ENCODE measurements at places on chromosomes 3 and 15. TPM values are rescaled to one million over a fixed set of nuclear protein-coding genes. Genes with fewer than 3 reads are reported as not detected.

DNA sequence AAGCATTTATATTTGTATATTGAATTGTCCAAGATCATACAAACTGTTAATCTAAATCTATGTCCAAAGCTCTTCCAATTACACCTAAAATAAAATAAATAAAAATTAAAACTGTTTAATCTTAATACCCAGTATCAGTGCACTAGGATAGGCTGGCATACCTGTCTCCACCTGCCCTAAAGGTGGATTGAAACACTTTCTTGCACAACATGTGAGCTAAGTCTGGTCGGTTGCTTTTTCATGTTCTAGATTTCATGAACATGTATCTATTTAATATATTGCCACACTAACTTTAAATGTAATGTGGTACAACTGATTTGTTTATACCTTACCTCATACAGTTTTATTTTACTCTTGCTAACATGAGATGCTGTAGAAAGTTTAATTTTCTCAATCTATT, 193.0 kb downstream of the VGLL3 start:
- no peaks in the 10 kb centered on the region for H3K4me1 ChIP-seq
- DNase-seq = no peak
- H3K27ac ChIP-seq = no peak overlapping the region
- H3K4me3 ChIP-seq = no peak overlapping the region
- no peaks in the 10 kb centered on the region for H3K36me3 ChIP-seq

DNA sequence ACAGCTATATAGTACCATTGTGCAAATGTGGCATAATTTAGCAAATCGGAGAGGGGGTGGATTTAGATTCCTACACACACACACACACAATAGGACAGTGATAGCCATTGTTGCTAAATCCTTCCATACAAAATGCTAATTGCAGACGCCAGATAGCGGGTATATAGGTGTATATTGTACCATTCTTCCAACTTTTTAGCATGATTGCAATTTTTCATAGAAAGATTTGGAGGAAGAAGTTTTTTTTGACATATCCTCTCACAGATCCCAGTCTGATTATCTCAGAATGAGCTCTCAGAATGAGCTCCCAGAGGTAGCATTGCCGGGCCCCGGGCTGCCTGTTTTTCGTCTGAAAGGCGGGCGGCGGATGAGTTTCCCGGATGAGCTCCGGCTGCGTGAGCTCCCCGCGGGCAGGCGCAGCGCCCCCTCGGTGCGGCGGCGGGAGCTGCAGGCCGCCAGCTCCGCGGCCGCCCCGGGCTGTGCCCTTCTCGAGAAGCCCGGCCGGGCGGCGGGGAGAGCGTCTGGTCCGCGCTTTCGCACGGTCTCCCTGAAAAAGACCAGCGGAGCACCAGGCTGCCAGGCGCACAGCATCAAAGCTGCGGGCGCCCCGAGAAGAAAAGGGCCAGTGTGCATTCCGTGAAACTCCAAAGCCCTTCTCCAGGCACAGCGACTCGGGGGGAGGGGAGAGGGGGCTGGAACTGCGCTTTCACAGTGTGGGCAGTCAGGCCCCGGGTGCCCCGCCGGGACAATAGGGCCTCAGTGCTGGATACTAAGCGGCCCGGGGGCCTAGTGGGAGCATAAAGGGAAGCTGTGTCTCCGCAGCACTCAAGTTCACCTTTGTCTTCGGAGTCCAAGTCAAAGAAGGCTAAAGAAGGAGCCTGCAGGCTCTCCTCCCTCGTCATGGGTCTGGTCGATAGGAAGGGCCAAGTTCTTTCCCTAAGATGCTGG, 12.0 kb upstream of the SHC4 start:
- no peaks in the 10 kb centered on the region for H3K27me3 ChIP-seq
- H3K36me3 ChIP-seq = no peaks in the 10 kb centered on the region
- peak overlapping the region; percentile 54 for H3K4me3 ChIP-seq

GRCh38 chr15:62278534-62278933, 113.4 kb upstream of the C2CD4B start:
- no peaks in the 10 kb centered on the region for H3K4me1 ChIP-seq
- no peak overlapping the region for H3K4me3 ChIP-seq
- H3K27ac ChIP-seq = no peak overlapping the region
- DNase-seq = no peak
- H3K36me3 ChIP-seq = no peaks in the 10 kb centered on the region

GRCh38 chr15:90201130-90201943, at the start of gene SEMA4B:
Gene SEMA4B, plus strand, starts transcription at chr15:90201330. Its CDS starts 249 bp downstream, at chr15:90201579.
- H3K4me3 ChIP-seq = peak within 1 kb of the TSS; percentile 100
- peak; percentile 92 for DNase-seq
- H3K4me1 ChIP-seq = peaks cover 21% of the 10 kb centered on the region
- H3K36me3 ChIP-seq = no peaks in the 10 kb centered on the region
- peak within 1 kb of the TSS; percentile 94 for H3K27ac ChIP-seq

- no peak for DNase-seq
- no peaks in the 10 kb centered on the region for H3K4me1 ChIP-seq
- H3K36me3 ChIP-seq = no peaks in the 10 kb centered on the region
These were observed 469.3 kb upstream of the MCTP2 start for GRCh38 chr15:93762036-93762435.

DNA sequence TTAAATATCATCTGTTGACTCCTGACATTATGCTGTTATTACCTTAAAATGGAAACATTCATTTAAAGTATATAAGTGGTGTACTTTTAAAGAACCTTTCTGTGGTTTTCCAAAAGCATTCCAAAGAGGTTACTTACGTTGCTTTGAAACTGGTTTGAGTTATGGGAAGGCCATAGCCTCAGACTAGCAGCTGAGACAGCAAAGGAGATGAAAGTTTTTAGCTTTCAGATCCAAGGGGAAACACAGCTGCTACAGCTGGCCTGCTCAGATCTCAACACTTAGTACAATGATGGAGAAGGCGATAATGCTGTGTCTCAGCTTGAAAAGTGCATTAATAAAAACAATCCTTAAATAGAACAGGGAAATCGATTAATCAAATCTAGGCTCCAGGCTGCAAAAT, 921.1 kb downstream of the ROBO1 start:
- peak overlapping the region; percentile 22 for H3K27ac ChIP-seq
- H3K4me1 ChIP-seq = peaks cover 27% of the 10 kb centered on the region
- no peak overlapping the region for H3K4me3 ChIP-seq
- H3K27me3 ChIP-seq = no peaks in the 10 kb centered on the region
- H3K36me3 ChIP-seq = no peaks in the 10 kb centered on the region

Gene IL12A
- 0.86 TPM for polyA plus RNA-seq
